ENCODE measurements at places on chromosomes 4 and X.

- DNase-seq: peak; percentile 38
Measured at GRCh38 chrX:135086197-135086854, 34.0 kb downstream of the ETDB start.

DNA sequence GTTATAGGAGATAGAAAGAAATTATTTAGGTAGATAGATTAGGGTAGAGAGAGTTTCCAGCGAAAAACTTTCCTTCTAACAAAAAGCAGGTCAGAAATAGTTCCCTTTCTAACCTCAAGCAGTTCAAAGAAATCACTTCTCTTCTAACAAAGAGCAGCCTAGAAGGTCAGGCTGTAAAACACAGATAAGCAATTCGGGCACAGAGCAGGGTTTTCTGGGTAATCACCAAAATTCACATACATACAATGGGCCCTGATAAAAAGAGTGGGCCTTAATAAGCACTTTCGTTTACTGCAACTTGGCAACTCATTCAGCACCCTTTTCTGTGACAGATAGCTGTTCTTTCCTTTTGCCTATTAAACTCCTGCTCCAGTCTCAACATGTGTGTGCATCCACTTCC, 13.4 kb upstream of the NAF1 start:
- DNase-seq: no peak

- DNase-seq: no peak
Measured at GRCh38 chr4:100347241-100347640, 157.0 kb upstream of the DDIT4L start.

GRCh38 chrX:131063613-131064012, 5.5 kb downstream of the ARHGAP36 start:
- no peak for DNase-seq

DNA sequence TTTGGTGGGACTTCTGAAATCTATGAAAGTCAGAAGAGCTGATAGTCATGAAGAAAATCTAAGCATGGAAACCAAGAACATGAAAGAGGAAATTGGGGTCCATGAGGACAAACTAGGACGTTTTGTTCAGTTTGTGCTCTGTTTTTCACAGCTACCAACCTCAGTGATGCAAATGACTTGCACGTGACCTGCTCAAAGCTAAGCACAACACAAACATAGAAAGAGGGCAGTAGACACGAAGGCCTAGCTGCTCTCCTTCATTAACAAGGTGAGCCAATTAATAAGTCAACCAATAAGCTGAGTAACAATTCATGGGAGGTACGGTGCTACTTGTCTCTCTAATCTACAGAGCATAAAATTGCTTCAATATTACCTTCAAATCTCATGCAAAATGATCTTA, 684.1 kb downstream of the TRAM1L1 start:
- DNase-seq: no peak

GRCh38 chrX:111511477-111511876, at the start of gene SERTM2:
SERTM2 (plus strand) TSS chrX:111511645; CDS start chrX:111518858, 7,213 bp downstream.
- DNase-seq: no peak

DNA sequence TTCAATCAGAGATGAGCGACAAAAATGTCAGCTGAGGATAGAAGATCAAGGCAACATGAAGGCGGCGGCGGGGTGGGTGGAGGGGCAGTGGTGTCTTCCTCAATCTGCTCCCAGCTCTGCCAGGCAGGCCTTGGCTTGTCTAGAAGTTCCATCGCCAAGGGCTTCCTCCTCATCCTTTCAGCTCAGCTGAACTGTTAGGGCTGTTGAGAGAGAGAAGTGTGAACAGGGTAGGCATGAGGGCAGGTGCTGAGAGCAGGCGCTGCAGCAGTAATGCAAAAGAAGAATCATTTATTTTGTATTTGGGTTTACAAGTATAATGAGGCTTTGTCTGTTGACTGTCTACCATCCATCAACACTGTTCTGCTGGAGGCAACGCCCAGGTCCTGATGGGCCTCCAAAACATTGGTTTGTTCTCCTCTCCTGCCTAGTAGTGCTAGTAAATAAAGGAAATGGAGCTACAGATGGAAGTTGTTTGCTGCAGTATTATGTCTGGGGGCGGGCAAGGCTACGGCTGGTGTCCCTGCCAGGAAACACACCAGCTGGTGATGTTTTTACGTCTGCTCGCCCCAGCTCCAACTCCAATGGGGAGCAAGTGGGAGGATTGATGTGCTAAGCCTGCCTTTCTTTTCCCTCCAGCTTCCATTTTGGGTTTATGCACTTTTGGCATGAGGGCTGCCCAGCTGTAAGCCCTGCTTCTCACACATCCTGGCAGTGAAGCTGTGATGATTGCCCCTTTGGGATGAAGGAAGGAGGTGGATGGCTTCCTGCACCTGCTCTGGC, 139.4 kb upstream of the BOD1L1 start:
- no peak for DNase-seq

DNA sequence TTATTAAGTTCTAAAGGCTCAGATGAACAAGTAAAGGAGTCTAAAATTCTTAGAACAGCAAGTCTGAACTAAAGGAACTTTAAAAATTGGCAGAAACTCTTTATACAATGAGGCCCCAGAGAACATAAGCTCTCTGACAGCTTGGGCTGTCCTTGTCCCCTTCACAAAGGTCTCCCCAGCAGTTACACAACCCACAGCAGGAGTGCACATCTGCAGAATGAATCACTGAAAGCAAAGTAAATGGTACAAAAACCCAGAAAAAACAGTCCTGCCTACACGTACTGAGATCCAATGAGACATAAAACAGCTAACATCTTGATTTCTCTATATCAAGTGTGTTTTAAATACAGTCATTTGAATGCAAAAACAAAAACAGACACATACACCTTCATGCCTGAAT, 18.7 kb downstream of the RBBP7 start:
- DNase-seq: no peak

DNA sequence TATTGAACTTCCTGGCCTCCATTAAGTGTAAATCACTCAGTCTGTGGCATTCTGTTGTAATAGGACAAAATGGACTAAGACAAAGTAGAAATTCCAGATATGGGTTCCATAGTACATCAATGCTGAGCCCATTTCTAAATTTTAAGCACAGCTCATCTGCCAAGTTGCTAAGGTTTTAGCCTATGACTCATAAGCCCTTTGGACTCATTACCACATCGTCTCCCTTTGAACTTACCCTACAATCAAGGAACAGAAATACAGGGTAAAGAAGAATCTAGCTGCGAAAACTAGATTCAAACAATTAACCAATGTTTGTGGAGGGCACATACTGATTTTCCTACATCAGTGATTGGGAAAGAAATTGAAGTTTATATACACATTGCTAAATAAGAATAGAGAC, 31.8 kb downstream of the NAA11 start:
- DNase-seq: no peak

- DNase-seq: no peak
Measured at GRCh38 chr4:108143515-108143914, 25.2 kb downstream of the LEF1 start.

GRCh38 chr4:34422472-34423175, 1821.7 kb downstream of the ARAP2 start:
- no peak for DNase-seq

- no peak for DNase-seq
Measured at GRCh38 chr4:121270389-121270788, 106.3 kb upstream of the TNIP3 start.

- DNase-seq: no peak
Measured at GRCh38 chrX:5965406-5965805, 263.3 kb downstream of the NLGN4X start.

GRCh38 chrX:8453611-8454010, 11.0 kb upstream of the VCX3B start:
- DNase-seq: no peak

DNA sequence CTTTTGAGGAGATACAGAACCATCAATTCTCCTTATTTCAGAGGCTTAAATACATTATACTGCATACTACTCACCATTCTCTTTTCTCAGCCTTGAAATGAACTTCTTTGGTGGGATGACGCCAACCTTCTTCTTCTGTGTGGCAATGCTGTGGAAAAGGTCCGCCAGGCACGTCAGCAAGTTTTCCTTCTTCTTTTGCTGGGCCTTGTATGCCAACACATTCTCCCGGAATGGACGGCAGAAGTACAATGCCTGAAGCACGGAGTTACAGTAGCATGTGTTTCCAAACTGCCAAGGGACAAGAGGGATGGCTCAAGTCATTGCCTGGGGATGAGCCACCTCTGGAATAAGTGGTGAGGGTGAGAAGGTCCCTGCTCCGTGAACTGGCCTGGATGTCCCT, 31.2 kb downstream of the USP46 start:
- no peak for DNase-seq

DNA sequence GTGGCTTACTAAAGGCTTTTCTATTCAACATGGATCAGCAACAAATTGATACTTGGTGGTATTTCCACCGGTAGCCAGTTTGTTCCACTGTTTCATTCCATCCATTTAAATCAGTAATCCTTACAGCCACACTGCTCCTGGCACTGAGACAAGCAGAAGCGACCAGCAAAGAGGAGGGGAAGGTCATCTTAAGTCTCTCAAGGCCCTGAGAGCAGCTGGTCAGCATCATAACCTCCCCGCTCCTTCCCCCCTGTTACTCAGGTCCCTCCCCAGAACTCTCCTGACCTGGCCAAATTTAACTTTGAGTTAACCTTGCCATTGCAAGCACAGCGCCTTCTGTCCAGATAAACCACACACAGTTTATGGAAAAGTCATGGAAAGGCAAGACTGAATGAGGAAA, 331.3 kb upstream of the KLF3 start:
- DNase-seq: no peak

GRCh38 chr4:152462047-152462446, 73.8 kb downstream of the FBXW7 start:
- DNase-seq: no peak

DNA sequence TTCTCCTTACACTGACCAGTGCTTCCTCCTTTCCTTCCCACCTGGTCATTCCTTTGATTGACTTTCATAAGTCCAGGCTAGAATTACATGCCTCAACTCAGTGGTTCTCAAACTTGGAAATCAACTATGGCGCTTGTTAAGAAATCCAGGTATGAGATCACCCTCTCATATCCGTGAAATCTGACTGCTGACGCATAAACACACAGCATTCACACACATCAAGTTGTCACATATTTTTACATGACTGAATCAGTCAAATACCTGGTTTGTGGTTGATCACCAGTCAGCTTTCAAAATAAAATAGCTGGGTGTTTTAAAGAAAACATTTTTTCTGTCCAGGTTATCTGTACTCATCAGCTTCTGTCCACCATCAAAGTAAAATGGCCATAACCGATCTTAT, 433.5 kb downstream of the AFF2 start:
- no peak for DNase-seq

- DNase-seq: no peak
Measured at GRCh38 chrX:16311671-16312070, 144.4 kb downstream of the MAGEB17 start.

GRCh38 chr4:650461-650860, 23.6 kb downstream of the ATP5ME start:
- no peak for DNase-seq

All from tibial nerve (tissue), 4 donors.